ENCODE measurements at places on chromosomes 3 and 15. TPM values are rescaled to one million over a fixed set of nuclear protein-coding genes. Genes with fewer than 3 reads are reported as not detected.
A peak's percentile ranks its signal among the peaks of the same experiment; 100 is the strongest.

- DNase-seq: peak; percentile 74
Observed at GRCh38 chr3:133943639-133944141, 48.0 kb upstream of the RAB6B start.

GRCh38 chr15:90306560-90306959 lies 41.1 kb downstream of the NGRN start:
- DNase-seq: peak; percentile 37

SLC2A2 gene
- 0.26 TPM for total RNA-seq

- no peak for DNase-seq
Observed at GRCh38 chr15:48385031-48385830, 54.0 kb downstream of the DUT start.

KCNAB1 gene
- 3.6 TPM for total RNA-seq

CRYGS gene
- total RNA-seq: 3.1 TPM

CFAP100 gene
- not detected for total RNA-seq

- no peak for DNase-seq
Observed at GRCh38 chr15:89383365-89384175, 48.9 kb upstream of the POLG start.

SERPINI1 gene
- total RNA-seq: 2.2 TPM

LRRIQ4 gene
- not detected for total RNA-seq

- DNase-seq: no peak
Observed at GRCh38 chr15:101458908-101459578, 30.5 kb downstream of the PCSK6 start.

- peak; percentile 37 for DNase-seq
Observed at GRCh38 chr3:141789281-141789680, 26.1 kb downstream of the GRK7 start.

TIGIT gene
- 0.42 TPM for total RNA-seq

GOLGA8M gene
- total RNA-seq: 5.8 TPM

GRCh38 chr3:60048447-60048848 lies 998.6 kb upstream of the CFAP20DC start:
- no peak for DNase-seq

CACNA2D3 gene
- 0.48 TPM for total RNA-seq

- no peak for DNase-seq
Observed at GRCh38 chr3:10655105-10655504, 149.7 kb upstream of the ATP2B2 start.

GRCh38 chr3:100928638-100929428 lies 64.4 kb downstream of the ABI3BP start:
- no peak for DNase-seq

DNA sequence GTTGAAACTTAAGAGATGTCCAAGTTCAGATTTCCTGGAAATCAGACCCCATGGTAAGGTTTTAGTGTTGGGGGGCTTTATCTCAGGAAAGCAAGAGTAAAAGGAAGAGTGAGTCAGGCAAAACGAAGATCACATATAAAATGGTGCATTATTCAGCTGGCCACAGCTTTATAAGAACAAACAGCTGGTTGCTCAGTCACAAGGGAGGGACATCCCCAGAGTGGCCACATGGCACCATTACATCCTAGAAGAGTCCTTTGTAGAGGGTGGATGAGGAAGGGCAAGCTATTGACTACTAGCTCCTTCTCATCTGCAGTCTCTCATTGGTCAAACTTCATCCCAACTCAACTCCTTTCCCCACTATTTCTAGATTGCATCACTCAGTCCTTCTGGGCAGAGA lies 68.3 kb upstream of the COL8A1 start:
- DNase-seq: no peak

SMCO1 gene
- not detected for total RNA-seq

CYP19A1 gene
- 8.0 TPM for total RNA-seq

All from mesenteric fat pad (tissue), 1 donor.